ENCODE measurements at places on chromosomes 3 and 15.

DNA sequence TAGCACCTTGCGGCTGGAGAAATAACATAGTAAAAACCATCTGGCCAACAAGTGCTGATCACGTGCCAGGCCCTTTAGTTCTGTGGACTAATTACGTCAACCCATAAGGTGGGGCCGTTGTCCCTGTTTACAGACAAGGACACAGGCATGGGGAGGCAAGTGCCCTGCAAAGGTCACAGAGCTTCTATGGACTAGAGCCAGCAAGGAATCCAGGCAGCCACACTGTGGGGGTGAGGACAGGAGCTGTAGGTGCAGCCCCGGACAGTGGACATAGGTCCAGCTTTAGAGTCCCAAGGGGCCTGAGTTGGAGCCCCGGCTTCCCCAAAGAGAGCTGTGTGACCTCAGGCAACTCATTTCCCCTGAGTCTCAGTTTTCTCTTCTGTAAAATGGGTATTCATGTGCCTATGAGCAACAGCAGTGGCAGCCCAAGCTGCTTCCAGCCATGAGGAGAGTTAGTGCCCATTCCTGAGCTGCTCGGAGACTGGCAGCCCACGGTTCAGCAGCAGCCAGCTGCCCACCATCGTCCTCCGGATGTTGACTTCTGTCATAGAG is 13.9 kb downstream of the CHST13 start:
- DNase-seq = no peak

GRCh38 chr3:55725681-55726500 is 238.8 kb upstream of the WNT5A start:
- no peak for DNase-seq

- no peak for DNase-seq
Observed at GRCh38 chr3:107956991-107957900, 133.6 kb downstream of the CD47 start.

DNA sequence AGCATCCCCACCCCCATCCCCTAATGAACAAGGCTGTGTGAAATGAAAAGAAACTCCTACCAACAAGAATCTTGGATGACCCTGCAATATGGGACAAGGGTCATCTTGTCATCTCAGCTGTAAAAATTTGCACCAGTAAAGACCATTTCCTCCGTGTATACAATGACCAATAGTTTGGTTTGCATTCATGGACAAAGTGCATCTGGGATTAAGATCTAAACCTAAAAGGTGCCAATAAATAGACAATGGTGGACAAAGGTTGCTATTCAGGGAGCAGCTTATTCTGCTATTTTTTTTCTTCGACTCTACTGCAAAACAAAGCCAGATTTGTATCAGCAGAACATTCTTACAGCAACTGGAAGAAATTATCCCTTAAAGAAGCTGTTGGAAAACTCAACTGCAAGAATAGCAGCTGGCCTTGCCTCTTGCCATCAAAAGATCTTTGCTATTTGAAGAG is 8.0 kb downstream of the MGLL start:
- no peak for DNase-seq

DNA sequence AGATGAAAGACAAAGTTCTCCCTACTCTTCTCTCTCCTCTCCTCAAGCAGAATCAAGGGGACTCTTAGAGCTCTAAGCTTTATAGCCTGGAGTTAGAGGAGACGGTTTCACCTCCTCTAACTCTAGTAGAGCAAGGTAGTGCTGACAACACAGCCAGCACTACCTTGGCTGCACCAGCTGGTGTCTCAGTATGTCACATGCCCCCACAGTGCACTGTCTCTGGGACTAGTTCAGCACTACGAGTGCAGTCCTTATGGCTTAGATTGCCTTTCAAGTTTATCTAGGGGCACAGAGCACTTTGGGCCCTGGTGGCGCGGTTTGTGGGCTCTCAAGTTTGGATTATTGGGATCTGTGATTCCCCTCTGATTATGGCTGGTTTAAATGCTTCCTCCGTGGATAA is 614.1 kb upstream of the NECTIN3 start:
- DNase-seq = no peak

DNA sequence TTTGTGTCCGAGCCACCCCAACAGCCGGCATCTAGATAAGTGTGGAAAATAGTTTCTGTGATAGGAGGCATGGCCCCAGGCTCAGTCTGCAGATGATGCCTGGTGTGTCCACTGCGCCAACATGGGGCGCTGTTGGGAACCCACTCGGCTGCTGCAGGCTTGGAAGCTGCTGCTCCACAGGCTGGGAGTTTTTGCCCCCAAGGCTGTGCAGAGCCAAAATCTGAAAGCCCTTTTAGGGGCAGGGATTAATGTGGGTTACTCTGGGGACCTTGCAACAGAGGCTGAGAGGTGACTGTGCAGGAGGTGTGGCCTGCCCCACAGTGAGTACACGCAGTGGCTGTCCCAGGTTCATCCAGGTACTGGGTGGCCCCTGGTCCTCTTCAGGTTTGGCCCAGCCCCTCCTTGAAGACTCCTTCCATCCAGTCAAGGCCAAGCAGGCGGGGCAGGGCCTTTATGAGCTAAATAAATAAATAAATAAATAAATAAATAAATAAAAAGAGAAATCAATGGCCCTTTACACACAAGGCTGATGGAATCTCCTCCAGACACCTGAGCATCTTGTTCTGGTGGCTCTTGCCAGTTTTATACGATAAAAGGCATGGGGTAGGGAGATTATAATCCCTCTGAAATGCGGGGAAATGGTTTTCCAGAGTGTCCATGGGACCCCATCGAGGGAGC is 73.8 kb downstream of the AAGAB start:
- no peak for DNase-seq

GRCh38 chr15:36361351-36361870 is 218.0 kb upstream of the CDIN1 start:
- DNase-seq = no peak

DNA sequence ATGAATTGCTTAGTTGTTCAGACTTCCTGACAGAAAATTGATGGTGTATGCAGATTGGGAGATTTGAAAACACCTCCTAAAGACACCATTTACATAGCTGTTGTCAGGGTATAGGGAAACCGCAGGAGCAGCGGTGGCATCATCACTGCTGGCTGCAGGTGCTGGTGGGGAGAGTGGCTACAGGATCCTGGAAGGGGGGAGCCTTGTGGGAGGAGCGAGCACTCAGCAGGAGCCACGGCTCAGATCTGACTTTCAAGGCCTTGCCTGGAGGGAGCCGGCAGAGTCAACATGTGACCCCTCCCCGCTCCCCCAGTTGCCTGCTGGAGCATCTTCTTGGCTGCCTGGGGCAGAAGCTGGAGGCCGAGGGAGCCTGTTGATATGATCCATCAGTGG is 26.1 kb downstream of the EDEM1 start:
- no peak for DNase-seq

DNA sequence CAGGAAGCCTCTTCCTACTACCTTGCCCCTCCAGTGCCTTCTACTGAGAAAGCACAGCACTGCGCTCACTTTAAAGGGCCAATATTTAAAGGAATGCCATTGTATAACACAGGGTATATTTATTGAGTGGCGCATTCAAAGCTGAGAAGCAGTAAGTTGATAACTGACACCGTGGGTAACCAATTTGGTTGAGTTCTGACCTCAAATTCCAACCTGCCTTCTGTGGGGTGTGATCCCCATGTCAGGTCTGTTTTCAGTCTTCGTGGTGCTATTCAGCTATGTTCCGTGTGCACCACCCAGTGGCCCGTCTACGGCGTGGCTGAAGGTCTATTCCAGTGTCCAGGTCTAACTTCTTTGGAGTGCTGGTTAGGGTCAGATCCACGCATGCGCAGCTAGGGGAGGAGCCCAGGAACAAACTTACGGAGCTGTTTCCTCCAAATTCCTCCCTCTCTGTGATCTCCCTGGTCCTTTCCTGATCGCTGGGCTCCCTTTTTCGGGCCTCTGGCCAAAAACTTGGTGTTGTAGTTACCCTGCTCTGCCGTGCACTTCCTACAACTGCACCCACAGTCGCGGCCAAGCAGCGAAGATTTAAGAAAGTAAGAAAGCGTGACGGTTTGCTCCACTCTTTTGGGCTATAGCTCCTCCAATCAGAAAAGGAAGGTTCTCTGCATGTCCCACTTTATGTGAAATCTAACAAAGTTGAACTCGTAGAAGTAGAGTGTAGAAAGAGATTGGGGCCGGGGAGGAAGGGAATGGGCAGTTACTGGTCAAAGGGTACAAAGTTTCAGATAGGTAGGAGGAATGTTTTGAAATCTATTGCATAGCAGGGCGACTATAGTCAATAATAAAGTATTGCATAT is 7.7 kb downstream of the LRRC2 start:
- peak; percentile 20 for DNase-seq

DNA sequence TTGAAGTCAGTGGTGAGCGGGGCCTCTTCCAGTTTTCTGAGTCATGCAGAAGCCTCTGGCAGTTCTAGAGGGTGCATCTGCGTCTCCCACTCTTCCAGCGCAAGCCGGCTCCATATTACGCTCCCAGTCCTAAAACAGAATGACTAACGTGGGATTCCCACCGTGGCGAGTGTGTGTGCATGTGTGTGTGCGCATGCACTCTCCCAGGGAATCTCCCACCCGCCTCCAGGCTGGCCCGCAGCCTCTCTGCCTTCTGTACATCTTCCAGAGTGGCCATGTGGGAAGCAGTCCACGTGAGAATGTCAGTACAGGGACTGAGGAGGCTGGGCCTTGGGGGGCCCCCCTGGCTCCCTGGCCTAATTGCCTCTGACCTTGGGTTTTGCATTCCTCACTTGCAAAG is 87.7 kb downstream of the LSM3 start:
- DNase-seq = no peak

DNA sequence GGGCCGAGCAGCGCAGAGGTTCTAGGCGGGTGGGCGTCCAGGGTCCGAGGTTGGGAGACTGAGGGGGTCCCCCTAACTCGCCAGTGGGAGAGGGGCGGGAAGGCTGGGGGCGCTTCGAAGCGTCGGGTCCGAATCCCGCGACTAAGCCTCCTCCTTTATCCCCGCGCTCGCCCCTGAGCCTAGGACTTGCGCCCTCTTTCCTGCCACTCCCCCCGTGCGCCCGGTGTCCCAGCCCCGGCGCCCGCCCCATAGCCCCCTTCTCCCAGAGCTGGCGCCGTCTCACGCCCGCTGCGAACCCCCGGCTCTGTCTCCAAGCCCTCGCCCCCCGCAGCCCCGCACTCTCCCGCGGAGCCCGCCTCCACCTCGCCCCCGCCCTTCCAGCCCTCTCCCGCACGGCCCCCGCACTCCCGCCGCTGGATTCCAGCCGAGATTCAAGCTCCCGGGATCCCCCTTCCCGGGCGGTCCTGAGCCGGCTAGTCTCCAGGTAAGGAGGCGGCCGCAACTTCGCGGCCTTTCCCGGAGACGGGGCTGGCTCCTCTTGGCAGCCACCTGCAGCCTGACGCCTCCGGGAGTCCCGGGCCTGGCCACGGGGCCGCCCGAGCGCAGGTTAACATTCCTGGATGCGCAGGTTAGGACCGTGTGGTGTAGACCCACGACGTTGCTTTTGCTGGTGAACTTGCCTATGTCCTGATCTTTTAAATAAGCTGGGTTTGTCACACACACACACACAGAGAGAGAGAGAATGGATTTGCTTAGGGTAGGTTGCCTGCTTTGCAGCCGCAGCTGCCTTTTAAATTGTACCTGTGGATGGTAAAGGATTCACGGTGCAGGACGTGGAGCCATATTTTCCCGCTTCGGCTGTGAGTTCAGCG is 563 bp downstream of the PXYLP1 start:
- peak; percentile 27 for DNase-seq

- DNase-seq = no peak
Observed at GRCh38 chr3:106688464-106688863, 688.8 kb upstream of the CCDC54 start.

DNA sequence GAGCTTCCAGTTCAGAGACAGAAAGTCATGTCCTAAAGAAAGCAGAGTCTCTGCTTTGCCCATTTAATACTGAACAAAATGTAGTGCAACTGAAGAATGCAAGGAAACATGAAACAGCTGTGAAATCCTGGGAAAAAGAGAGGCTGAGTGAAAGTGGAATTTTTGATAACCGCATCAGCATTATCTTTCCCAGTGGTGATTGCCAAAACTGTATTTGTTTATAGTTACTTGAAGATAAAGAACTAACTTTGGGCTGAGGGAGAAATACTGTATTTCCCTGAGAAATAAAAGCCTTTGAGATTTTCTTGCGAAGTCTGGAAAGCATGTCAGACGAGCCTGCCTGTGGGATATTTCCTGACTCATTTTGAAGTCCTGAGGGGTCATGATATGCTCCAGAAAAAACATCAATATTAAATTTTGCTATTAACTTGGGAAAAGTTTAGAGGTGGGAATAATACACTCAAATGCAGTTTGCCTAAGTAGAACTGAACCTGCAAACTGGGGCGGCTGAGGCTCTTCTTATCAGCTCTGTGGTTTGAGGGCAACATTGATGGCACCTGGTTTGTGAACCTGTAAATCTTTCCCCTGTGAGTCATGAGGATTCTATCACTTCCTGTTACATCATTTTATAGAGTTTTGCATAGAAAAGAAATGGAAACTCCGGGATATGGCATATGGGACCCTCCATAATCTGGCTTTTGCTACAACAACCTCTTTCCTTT is 855.3 kb downstream of the MCTP2 start:
- DNase-seq = no peak

GRCh38 chr15:94294556-94294955 is 63.2 kb downstream of the MCTP2 start:
- no peak for DNase-seq

GRCh38 chr3:42476225-42477125 is 26.0 kb upstream of the VIPR1 start:
- no peak for DNase-seq

DNA sequence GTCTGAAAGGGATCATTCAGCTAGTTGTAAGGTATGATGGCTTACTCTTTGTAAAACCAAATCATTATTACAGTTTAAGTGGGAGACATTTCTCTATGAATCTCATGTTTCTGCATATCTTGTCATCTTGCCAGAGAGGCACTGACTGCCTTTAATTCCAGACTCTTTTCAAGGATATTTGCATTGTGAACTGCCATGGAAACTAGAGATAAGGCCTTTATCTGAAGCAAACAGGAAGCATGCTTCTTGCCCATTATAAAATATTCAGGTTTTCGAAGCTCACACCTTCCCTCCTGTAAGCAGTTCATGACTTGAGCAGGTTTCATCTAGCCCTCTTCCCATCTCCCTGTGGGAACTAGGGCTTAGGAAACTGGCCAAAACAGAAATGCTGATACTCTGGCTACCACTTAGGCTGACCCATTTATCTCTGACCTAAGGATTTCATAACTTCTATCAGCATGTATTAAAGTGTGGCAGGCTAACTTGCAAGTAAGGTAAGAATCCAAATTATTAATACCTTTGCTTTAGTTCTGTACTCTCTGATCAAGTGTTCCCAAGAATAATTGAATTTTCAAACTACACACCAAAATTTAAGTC is 326.6 kb upstream of the ALCAM start:
- no peak for DNase-seq

- DNase-seq = no peak
Observed at GRCh38 chr3:171783626-171784025, 26.7 kb downstream of the PLD1 start.

- DNase-seq = no peak
Observed at GRCh38 chr3:35946854-35947515, 307.7 kb downstream of the ARPP21 start.

GRCh38 chr3:13150624-13151023 is 77.4 kb upstream of the IQSEC1 start:
- DNase-seq = no peak

Measured in activated gamma-delta T cell (primary cell).